ENCODE measurements at places on chromosomes 5 and 9.

GRCh38 chr5:176619569-176620332, 9.8 kb upstream of the GPRIN1 start:
- DNase-seq: no peak

DNA sequence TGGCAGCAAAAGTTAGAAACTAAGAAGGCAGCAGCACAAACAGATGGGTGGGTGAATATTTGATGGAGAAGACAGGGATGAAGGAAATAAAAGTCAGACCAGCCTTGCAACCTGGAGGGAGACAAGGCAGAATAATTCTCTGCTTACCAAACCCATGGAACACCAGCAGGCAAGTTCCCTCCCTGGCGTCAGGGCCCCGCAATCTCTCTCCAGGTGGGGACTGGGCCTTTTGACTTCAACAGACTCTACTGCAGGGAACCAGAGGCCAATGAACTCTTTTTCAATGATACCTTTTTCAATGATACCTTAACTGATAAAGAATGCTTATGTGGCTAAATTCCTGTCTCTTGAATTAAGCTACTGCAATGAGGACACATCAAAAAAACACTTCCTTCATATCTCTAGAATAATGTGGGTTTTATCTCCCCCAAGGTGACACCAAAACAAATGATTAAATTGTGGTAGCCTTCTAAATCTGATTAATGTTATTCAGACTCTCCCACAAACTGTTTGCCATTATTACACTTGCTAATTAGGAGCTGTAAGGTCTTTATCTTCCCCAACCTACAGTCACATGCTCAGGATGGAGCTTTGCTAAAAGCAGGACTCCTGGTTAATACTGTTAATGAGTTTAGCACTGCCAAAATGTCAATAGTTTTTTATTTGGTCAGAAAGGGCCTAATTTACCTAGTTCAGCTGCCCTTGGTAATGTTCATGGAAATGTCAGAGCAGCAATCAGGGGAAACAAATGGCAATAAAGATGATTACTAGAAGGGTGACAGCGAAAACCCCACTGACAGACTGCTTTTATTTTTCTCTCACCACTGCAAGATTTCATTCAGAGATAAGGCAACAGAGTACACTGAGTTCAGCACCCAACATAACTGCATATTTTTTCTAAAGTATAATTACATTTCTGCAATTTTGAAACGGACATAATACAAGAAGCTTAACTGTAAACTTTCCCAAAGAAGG, 165.5 kb downstream of the TSSK1B start:
- no peak for DNase-seq

GRCh38 chr9:3648266-3648665, 122.5 kb upstream of the RFX3 start:
- DNase-seq: no peak

DNA sequence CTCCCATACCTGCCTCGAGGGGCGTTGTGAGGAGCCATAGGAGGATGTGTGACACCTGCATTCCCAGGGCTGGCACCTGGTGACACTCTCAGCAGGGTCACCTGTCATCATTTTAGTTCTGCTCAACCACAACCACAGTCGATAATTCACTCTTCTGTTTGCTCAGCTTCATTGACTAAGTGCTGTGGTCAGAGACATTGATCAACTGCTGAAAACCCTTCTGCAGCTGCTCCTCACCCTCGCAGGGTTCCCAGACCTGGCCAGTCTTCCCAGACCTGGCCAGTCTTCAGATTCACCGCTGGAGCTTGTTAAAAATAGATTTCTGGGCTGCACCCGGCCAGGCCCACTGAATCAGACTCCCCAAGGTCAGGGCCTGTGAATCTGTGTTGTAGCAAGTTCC, 92.8 kb downstream of the MVB12B start:
- no peak for DNase-seq

DNA sequence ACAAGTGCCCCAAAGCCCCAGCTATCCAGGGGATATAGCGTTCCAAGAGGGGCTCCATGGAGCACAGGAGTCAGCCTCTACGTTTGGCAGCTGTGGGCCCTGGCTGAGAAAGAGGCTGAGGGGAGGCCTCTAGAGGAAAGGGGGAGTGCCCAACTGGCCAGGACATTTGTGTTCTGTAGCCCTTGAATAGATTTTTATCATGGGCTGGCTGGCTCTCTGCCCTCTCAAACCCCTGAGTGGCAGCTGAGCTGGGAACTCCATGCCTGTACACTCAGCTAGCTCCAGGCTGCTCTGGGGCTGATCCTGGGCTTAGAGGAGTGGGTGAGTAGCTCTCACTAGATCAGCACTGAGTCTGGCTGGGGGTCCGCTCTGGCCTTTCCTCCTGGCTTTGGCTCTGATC, 285.0 kb downstream of the ZSWIM6 start:
- no peak for DNase-seq

DNA sequence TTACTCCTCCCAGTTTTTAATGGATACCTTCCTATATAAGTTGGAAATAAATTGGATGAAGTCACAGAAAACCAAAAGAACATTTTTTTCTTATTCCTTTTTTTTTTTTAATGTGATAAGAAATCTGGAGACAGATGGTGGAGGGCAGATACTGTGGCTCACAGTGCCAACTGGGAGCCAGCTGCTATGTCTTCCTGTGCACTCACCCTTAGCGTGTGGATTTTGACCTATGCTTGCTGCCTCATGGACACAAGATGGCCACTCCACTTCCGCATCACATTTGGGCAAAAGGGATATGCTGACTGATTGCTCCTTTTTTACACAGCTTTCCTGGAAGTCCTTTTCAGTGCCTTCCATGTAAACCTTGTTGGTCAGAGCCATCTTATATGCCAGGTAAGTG, 342.6 kb downstream of the MAN2A1 start:
- no peak for DNase-seq

- no peak for DNase-seq
Observed at GRCh38 chr5:172630082-172630481, 11.0 kb upstream of the NEURL1B start.

- no peak for DNase-seq
Observed at GRCh38 chr9:86238861-86239770, 20.3 kb downstream of the C9orf153 start.

GRCh38 chr5:964821-965220, 43.8 kb upstream of the NKD2 start:
- no peak for DNase-seq

- no peak for DNase-seq
Observed at GRCh38 chr9:110777196-110777875, 108.7 kb downstream of the MUSK start.

DNA sequence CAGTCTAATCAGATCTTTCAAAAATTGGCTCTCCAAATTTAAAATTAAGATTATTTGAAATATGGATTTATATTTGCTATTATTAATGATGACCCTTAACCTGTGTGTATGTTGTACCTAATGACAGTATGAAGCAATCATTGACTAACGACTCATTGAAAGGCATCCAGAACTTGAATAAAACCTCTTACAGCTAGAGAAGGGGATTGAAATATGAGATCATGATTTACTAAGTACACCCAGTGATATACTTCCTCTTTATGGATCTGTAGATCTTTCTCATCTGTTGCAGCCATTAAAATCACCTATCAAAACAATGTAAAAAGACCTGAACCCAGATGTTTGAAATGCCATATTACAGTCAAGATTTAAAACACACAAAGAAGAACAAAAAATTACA, 126.5 kb downstream of the RPS23 start:
- DNase-seq: no peak

- no peak for DNase-seq
Observed at GRCh38 chr5:108670591-108671289, 77.0 kb upstream of the FER start.

DNA sequence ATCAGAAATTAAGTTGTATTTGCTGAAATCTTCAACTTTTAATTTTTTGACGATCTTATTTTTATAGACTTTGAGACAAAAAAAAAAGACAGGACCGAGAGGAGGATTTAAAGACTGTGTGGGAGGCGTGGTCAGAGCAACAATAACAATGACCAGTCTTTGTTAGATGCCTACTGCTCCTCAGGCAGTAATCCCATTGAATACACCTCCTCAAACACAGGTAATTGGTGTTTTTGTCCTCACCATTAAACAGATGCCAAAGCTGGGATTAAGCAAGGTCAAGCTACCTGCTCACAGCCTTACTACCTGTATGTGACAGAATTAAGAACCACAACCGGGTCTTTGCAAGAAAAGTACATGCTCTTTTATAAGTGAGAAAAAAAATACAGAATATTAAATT, 233.3 kb upstream of the GRAMD2B start:
- DNase-seq: no peak

DNA sequence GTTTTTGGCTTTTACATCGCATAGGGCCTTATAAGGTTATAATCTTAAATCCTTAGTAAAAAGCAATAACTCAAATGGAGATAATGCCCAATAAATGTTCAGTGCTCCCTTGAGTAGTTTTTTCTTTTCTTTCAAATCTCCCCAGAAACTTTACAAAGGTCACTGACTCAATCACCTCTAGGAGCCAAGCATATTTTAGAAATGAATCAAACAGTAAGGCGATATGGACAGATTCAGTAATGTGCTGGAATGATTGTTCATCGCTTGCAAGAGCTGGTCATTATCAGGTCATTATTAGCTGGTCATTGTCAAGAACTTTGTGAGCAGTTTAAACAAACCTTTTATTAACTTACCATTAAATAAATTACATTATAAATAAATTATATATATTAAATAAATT, 130.4 kb upstream of the SLIT3 start:
- no peak for DNase-seq

- no peak for DNase-seq
Observed at GRCh38 chr5:78803353-78803752, 154.8 kb upstream of the LHFPL2 start.

- DNase-seq: no peak
Observed at GRCh38 chr5:179767496-179768100, 26.2 kb upstream of the LTC4S start.

GRCh38 chr5:14572836-14573235, 8.8 kb upstream of the OTULINL start:
- no peak for DNase-seq

DNA sequence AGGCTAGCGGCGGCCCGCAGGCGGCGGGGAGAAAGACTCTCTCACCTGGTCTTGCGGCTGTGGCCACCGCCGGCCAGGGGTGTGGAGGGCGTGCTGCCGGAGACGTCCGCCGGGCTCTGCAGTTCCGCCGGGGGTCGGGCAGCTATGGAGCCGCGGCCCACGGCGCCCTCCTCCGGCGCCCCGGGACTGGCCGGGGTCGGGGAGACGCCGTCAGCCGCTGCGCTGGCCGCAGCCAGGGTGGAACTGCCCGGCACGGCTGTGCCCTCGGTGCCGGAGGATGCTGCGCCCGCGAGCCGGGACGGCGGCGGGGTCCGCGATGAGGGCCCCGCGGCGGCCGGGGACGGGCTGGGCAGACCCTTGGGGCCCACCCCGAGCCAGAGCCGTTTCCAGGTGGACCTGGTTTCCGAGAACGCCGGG, 253 bp downstream of the SLC12A2 start:
- no peak for DNase-seq

DNA sequence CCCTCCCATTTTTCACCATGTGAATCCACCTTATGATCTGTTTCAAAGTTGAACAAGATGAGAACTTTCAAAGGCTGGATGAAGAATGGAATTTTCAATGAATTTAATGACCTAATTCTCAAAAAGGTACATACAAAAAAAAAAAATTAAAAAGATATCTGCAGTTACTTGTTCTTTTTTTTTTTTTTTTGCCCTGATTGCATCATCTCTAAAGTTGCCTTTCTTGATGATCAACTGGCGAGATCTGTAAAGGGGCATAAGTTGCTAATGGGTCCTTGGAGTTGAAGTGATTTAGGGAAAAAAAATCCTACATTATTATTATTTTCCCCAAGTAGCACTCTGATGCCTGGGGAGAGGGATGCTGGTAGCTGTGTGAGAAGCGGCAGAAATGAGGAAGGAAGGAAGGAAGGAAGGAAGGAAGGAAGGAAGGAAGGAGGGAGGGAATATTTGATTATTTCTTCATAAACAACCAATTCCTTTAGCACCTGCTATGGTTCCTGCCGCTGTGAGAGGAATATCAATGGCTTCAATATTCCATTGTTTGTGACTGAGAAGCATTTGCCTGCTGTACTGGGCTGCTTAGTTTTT, 48.8 kb upstream of the CD180 start:
- DNase-seq: no peak

DNA sequence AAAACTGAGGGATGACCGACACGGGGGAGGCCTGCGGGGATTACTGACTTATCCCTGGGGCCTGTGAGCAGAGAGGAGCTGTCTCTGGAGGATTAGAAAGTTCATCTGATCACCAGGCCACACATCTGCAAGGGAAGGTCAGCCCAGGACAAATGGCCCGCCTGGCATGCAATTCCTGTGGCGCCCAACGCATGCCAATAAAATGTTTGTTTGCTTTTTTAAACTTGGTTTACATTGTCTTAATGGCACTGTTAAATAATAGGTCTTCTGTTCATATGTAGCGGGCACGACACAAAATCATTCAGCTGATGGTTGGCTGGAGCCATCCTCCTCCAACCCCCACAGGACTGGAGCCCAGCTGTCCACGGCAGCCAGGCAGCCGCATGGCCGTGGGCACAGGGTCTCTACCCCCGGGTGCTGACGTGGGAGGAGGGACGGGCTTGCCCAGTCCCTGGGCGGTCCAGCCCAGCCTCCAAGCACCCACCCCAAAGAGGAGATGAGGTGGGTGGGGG, 41.0 kb upstream of the SLC12A7 start:
- no peak for DNase-seq

- DNase-seq: no peak
Observed at GRCh38 chr9:116978155-116978554, 291.1 kb downstream of the TRIM32 start.

DNA sequence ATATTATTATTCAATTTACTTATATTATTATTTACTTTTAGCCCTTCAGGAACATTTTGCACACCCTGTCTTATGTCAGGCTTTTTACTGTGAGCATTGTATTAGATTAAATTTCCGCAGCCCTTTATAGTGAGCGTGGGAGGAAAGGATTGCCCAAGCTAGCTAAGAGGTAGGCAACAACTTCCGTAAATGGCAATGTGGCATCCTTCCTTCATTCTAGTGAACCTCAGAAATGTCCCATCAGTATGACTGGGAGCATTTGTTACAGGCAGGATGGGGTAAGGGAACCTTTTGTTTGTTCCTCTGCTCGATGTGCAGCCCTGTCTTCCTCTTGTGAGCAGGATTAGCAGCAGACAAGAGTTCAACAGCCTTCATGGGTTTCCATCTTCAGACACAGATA, 6.2 kb upstream of the CD180 start:
- DNase-seq: no peak

- no peak for DNase-seq
Observed at GRCh38 chr5:36778336-36778735, 98.2 kb upstream of the NIPBL start.
